Activated naive CD4-positive, alpha-beta T cell treated with Interleukin-2 at 50 U/mL for 16 hours (primary cell): ENCODE measurements at places on chromosomes 3 and 15.

DNA sequence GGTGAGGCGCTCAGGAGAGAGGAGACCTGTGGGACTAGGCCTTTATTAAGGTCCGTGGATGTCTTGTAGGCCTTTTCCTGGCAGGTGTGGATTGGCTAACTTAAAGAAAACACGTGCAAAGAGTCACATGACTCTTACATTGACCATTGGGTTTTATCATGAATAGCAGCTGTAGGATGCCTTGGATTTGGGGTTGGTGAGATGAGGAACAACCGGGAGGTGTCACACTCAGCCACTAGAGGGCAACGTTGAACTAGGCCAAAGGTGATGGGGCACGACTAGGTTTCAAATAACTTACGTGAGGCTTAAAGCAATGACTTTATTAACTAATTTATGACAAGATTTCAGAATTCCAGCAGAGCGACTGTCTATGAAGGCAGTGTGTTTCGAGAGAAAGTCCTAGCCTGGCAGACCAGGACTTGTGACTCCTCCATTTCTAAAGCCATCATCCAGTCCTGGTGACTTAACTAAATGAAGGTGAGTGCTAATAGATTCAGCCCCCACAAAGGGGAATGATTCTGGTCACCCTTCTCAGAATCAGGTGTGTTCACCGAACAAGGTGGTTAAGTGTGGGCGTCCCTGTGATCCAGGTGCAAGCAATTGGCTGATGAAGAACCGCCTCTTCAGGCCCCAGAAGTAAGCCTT, 345.6 kb downstream of the MCTP2 start:
- DNase-seq: peak; percentile 25

GRCh38 chr3:104885214-104885814, 481.4 kb upstream of the ALCAM start:
- DNase-seq: no peak

GRCh38 chr15:32990071-32990470, 204.4 kb downstream of the FMN1 start:
- DNase-seq: no peak

GRCh38 chr15:64667736-64668161, 107.6 kb downstream of the RBPMS2 start:
- DNase-seq: no peak

DNA sequence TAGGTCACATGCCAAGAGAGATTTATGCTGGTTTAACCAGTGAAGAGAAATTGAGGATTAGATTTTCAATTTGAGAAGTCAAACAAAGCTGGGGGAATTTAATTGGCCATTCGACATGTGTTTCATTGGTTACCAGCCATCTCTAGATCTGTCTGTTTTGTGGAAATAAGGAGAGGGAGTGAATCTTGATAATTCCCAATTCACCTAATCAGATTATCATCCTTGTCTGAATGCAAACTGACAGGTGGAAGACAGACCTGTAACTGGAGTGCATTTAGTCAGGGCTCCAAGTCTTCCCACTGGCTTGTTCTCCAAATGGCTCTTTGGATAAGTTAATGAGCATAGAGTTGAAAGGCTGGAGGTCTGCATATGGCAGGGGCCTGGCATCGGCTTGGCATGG, 1049.3 kb downstream of the NTRK3 start:
- no peak for DNase-seq

GRCh38 chr3:78978037-78978436, 789.8 kb downstream of the ROBO1 start:
- DNase-seq: no peak

DNA sequence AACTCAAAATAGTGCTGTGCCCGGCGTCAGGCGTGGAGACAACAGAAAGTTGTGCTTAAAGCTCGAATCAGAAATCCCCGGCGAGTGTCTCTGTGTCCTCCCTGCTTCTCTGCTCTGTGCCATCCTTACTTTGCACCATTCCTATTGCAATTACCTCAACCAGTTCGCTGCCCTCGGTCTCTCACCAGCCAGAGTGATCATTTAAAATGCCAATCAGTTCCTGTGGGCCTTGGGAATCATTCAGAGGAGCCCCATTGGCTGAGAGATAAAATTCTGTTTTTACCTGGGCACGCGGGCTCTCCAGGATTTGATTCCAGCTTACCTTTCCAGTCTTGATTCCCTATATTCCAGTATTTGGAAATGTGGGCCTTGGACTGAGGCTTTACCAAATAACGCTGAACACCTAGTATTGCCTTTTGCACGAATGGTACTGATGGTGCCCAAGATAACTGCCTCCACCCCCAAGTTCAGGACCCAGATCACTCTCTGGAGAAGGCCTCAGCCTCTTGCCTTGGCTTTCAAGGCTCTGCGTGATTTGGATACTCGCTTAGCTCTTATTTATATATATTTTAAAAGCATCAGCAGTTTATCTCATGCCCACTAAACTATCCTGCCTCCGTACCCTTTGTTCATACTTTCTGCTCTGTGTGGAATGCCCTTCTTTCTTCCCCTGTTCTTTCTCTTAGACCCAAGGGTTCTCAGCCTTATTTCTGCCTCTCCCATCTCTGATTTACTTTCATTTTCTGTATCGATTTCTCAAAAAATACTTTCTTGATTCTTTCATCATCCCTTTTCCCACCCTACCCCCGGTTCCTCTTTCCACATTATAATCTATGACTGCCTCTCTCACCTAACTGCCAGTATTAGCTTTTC, 863 bp downstream of the PSMA4 start:
- DNase-seq: peak; percentile 17

- DNase-seq: no peak
Measured at GRCh38 chr3:60309539-60310268, 941.5 kb downstream of the FHIT start.
